ENCODE measurements at places on chromosomes 3 and 15.

GRCh38 chr15:98983334-98983733 lies 24.3 kb downstream of the PGPEP1L start:
- DNase-seq = no peak

DNA sequence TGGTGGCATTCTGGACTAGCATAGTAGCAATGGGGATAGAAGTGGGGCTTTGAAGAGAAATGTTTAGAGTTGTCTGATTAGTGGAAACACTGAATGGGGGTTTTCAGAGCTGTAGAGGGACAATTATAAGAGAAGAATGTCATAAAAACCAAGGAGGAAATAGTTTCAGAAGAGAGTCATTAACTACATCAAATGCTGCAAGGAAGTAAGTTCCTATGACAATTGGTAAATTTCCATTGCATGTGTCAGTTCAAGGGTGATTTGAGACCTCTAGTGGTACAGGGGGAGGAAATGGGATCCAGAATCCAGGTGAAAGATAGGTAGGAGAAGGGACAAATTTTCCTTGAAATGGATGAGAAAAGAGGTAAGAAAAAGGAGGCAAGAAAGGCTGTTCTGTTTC lies 68.3 kb upstream of the TBC1D5 start:
- DNase-seq = no peak

DNA sequence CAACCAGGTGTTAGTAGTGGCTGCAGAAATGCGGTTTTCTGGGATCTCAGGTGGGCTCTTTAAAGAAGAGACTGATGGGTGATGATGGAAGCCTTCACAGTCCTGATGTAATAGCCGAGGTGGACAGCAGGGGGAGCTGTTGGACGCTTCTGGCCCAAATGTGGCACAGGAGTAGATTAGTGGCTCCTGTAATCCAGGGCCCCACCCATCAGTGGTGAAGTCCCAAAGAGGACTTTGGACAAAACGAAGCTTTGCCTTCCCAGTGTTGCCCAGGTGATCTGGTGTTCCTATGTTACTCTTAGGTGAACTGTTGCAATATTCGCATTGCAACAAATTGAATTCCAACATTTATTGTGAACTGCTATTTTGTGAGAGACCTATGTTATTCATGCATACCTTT lies 31.8 kb upstream of the MYZAP start:
- DNase-seq = peak; percentile 53

DNA sequence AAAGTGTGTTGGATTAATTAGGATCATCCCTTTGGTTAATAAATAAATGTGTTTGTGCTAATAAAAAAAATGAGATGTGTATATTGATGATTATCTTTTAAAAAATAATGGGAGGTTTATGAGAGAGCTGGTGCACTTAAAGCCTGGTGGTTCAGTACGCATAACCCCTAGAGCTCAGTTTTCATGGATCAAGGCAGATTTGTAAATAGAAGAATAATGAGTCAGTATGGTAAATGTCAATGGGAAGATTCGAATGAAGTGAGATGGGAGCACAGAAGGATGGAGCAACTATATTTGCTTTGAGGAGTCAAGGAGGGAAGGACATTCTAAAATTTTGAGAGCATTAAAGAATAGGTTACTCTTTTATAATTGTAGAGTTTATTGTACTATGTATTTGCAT lies 35.4 kb downstream of the AKAP13 start:
- no peak for DNase-seq

- DNase-seq = no peak
Measured at GRCh38 chr15:73941044-73941443, 14.8 kb downstream of the LOXL1 start.

GRCh38 chr3:63473641-63474166 lies 178.8 kb upstream of the SNTN start:
- no peak for DNase-seq

- DNase-seq = no peak
Measured at GRCh38 chr15:66288551-66289185, 4.7 kb upstream of the DIS3L start.

DNA sequence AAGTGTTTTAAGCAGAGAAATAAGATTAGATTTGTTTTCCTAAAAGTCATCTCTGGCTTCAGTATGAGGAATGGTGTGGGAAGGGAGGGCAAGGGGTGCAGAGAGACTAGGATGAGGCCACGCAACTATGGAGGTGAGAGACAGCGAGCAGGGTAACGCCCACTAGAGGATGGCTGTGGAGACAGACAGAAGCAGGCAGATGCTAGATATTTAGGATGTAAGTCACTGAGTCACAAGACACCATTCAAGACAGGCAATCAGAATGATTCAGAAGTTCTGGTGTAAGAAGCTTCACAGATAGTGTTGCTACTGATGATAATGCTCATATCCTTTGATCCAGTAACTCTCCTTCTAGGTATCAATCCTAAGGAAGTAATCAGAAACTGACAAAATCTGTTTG lies 19.1 kb downstream of the HSPBAP1 start:
- no peak for DNase-seq

DNA sequence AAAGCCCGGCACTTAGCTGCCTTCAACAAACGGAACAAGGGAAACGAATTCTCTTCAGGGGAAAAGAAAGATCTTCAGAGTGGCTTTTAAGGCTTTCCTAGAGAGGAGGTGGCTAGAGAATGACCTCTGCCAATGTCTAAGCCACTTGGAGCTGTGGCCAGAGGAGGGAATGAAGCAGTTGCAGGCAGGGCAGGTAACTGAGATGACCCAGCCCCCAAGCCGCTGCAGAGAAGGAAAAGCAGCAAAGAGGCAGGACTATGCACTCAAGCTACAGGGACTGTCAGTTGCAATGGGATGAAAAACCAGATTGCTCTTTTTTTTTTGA lies 113.5 kb downstream of the SEC22A start:
- no peak for DNase-seq

DNA sequence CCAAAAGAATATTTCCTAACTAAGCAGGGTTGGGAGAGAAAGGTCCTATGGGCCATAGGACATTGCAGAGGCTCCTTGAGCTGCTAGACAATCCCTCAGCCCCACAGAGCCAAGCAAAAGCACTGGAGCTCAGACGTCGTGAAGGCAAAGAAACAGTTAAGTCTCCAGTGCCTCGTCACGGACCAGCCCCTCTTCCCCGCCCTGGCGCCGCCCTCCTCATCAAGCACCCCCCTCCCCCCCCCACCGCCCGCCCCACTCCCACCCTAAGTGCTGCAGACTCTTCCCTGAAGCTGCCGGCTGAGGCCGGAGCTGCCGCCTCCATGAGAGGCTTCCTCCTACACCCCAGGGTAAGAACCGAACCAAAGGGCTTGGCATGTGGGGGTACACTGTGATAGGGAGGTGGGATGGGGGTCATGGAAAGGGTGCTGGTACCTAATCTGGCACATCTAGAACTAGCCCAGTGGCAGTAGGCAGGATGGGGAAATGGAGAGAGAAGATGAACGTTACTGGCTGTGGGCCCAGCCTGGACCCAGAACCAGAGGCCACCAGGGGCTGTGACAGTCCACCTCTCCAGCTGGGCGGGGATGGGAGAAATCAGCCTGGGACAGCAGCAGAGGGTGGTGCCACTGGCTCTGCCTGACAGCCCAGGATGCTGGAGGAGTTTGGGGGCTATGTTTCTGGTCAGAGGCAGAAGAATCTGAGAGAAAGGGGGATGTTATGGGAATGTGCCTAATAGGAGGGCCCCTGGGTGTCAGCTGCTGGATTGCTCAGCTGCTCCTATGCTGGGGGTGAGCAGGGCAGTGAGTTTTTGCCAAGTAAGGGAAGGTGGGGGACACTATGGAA lies at the start of gene MAP1A:
TSS of gene MAP1A (plus strand) at position 255 of the 843 bp plus-strand sequence. CDS start 3,866 bp downstream, outside the sequence.
- DNase-seq = no peak

GRCh38 chr3:70919091-70919490 lies 606.7 kb upstream of the MDFIC2 start:
- no peak for DNase-seq

GRCh38 chr3:161852744-161853143 lies 356.1 kb downstream of the OTOL1 start:
- no peak for DNase-seq

DNA sequence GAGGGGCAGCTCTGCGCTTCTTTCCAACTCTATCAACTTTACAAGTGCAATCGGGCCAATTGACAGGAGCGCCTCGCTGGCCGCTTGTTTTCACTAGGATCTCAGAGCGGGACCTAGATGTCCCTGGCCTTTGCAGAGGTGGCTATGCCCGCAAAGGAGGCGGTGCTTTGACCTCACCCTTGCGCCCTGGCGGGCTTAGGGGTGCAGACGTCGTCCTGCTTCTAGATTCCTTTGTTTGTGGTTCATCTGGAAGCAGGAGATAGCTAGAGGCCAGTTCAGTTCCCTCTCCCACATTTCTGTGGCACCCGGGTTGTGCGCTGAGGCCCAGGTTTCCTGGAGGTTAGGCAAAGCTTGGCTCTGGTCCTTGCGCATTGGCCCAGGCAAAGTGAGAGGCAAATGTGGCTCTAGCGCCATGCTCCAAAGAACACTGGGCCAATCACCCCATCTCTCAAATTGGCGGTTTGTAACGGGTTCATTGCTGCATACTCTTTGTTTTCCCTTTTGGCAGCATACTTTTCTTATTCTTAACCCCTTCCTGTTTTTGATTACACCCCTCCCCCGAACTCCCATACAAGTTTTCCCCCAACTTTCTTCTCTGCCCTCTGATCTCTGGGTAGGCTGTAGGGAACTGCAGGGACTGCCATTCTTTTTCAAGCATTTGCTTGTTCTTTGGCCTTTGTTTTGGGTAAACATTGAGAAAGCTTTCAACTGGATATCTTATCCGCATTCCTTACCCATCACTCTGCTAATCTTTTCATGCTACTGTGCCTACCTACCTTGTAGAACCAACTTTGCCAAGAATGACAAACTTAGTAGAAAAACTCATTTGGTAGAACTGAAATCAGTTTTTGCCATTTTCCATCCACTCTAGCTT lies 1.4 kb downstream of the PPM1L start:
- DNase-seq = no peak

DNA sequence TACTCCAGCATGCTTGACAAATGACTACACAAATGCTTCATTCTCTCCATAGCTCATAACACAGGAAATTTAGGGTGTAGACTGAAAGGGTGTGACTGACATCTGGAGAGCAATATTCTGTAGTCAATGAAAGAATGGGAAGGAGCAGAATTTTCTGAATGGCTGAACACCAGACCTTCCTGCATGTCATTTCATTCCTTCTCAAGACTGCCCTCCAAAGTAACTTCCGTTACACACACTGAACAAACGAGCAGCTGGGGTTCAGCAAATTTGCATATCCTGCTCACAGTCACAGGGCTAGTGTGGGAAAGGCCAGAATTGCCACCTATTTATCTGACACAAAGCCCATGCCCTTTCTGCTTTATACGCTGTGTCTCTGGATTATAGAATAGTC lies 325.0 kb upstream of the CFAP20DC start:
- DNase-seq = no peak

DNA sequence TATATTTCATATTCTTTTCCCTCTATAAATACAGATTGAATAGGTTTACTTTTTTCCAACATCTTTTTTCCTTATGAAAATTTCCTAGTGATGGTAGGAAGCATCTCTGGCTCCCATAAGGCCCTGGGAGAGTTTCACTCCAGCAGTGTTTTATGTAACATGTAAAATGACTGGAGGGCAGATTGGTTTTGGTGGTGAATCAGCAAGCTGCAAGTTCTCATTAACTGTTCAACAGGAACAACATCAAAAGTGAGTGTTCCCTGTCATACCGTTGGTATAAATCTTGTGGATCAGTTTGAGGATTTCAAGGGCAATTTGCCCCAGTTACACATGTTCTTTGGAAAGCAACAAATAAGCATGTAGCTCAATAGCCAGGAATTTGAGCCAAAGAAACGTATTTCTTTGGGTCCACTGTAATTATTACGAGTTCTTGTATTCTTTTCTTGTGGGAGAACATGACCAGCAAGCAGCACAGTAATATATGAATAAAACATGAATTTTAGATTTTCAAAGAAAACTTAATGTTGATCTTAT lies 345.7 kb downstream of the SV2B start:
- no peak for DNase-seq

- DNase-seq = no peak
Measured at GRCh38 chr3:102570511-102570910, 135.7 kb downstream of the ZPLD1 start.
